ENCODE measurements at places on chromosomes 12 and 14.

- DNase-seq, result no peak
Observed at GRCh38 chr12:92898755-92899154, 30.3 kb downstream of the EEA1 start.

- no peak for DNase-seq
Observed at GRCh38 chr14:89845346-89845745, 109.2 kb downstream of the EFCAB11 start.

- DNase-seq, result no peak
Observed at GRCh38 chr14:31692376-31692781, 131.2 kb downstream of the NUBPL start.

- no peak for DNase-seq
Observed at GRCh38 chr14:75614179-75614578, 35.8 kb downstream of the FLVCR2 start.

DNA sequence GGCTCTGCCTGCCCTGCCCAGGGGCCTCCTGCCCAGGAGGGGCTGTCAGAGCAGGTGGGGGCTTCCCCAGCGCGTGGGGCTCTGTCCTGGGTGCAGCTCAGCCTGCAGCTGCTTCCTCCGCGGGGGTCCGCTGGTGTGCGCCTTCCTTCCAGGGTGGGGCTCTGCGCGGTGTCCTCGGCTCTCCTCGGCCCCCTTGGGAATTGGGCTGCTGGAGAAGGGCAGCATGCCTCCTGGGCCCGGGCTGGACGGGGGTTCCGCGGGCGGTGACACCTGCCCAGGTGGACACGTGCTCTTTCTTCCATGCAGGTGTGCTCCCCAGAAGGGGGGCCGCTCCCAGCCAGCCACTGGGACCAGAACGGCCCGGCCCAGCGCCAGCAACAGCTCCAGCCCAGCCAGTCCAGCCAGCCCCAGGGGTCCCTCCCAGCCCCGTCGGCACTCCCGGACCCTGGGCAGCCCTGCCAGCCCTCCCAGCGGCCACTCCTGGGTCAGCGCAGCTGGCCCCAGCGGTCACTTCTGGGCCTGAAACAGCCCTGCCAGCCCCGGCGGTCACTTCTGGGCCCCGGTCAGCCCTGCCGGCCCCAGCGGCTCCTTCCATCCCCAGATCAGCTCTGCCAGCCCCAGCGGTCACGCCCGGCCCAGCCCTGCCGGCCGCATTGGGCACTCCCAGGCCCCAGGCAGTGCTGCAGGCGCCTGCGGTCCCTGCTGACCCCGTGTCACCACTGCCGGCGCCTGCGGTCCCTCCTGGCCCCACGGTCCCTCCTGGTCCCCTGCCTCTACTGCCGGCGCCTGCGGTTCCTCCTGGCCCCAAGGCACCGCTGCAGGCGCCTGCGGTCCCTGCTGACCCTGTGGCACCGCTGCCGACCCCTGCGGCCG is 19.1 kb downstream of the FBRSL1 start:
- DNase-seq, result no peak

DNA sequence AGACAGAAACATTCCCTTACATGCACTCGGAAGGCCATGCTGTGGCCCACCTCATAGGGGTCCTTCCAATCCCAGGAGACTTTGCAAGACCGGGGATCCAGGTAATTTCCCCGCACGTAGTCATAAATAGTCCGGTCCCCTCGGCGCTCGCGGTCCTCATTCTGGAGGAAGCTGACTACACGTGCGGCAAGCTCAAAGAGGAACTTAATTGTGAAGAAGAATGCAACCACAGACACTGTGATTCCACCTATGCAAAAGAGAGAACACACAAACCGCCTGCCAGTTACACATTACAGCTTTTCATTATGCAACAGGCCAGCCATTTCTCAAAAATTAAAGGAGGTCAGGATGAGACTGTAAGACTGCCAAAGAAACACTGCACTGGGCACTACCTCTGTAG is 28.4 kb downstream of the AREL1 start:
- no peak for DNase-seq

DNA sequence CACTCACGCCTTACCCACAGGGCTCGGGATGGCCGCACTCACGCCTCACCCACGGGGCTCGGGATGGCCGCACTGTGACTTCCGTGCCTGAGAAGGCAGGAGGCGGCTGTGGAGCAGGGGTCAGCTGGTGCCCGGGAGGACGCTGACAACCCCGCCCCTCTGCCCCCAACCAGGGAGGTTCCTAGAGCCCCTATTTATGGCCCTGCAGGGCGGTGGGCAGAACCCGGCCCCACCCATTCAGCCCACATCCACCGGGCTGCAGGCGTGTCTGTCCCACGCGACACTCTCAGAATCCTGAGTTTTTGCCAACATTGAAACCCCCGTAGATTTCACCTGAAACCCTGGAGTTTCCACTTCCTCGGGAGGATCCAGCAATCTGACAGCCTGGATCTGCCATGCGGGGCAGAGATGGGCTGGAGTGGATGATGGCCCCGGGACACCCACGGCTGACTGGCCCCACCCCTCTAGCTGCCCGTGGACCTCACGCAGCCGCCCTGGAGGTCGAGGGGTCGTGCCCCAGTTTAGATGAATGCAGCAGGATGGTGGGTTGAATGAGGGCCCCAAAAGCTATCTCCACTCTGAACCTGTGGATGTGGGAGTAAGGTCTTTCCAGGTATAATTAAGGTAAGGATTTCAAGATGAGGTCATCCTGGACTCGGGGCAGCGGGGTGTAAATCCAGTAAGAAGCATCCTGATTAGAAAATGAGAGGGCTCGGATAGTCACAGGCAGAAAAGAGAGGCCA is 20.4 kb downstream of the GALNT9 start:
- DNase-seq, result no peak

GRCh38 chr12:44837114-44837755 is 38.9 kb downstream of the NELL2 start:
- DNase-seq, result no peak

- DNase-seq, result no peak
Observed at GRCh38 chr12:32893043-32893442, 3.5 kb downstream of the PKP2 start.

GRCh38 chr12:52956987-52957386 is 8.1 kb downstream of the KRT18 start:
- DNase-seq, result no peak

DNA sequence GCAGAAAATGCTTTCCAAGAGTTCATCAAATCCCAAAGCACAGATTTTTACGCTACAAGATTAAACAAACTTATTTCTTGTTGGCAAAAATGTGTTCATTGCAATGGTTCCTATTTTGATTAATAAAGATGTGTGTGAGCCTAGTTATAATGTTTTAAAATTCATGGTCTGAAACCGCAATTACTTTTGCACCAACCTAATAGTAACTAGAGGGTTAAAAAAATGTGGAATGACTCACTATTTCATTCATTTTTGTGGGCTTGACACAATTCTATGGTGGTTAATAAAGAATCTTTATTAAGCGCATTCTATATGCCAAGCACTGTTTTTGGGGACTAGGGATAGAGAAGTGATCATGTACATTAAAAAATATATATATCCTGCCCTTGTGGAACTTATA is 38.6 kb upstream of the METAP2 start:
- DNase-seq, result no peak

- no peak for DNase-seq
Observed at GRCh38 chr12:114935658-114936057, 251.7 kb upstream of the TBX3 start.

GRCh38 chr12:6104027-6104426 is 20.4 kb downstream of the VWF start:
- no peak for DNase-seq

GRCh38 chr12:100995771-100996170 is 201.2 kb downstream of the ANO4 start:
- no peak for DNase-seq

GRCh38 chr12:50786498-50787231 is 22.8 kb downstream of the ATF1 start:
- no peak for DNase-seq

GRCh38 chr12:54161481-54162437 is 27.0 kb downstream of the SMUG1 start:
- DNase-seq, result no peak

GRCh38 chr12:111006621-111007020 is 86.2 kb upstream of the MYL2 start:
- DNase-seq, result no peak

GRCh38 chr14:94517641-94518257 is 8.5 kb upstream of the SERPINA12 start:
- no peak for DNase-seq

GRCh38 chr14:104315169-104315568 is 176.8 kb downstream of the KIF26A start:
- DNase-seq, result no peak
